ENCODE measurements at places on chromosomes 3 and 15. TPM values are rescaled to one million over a fixed set of nuclear protein-coding genes. Genes with fewer than 3 reads are reported as not detected.

DNA sequence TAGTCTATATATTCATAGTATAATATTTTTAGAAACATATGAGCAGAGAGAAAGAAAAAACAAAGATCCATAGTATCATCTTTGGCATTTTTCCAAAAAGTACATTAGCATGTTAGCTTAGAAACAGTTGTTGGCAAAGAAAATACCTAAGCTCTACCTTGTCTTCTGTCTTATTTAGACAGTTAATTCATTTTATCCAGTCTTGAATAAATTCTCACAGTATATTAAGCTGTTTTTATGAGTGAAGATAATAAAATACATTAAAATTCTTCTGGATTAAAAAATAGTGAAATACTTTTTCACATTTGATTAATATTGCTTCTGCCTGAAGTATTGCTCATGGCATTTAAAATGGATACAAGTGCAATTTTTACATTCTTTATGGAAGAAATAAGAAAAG lies 145.2 kb downstream of the ZIC1 start:
- no peak for DNase-seq

DNA sequence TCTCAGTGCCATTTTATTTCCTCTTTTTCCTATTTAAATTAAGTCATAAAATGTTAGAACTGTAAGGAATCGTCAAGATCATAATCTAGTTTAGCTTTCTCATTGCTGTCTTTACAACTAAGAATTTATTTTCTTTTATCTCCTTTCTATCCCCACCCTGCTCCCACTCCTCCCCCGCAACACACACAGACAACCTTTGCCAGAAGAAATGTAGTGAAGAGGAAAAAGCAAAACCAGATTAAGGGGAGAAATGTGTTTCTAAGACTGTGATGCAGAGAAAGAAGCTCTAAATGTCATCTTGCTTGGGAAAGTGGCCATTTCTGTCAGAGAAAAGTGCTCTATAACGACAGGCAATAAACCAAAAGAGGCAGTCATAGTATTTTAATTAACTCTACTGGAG lies 78.3 kb upstream of the MLF1 start:
- no peak for DNase-seq

DNA sequence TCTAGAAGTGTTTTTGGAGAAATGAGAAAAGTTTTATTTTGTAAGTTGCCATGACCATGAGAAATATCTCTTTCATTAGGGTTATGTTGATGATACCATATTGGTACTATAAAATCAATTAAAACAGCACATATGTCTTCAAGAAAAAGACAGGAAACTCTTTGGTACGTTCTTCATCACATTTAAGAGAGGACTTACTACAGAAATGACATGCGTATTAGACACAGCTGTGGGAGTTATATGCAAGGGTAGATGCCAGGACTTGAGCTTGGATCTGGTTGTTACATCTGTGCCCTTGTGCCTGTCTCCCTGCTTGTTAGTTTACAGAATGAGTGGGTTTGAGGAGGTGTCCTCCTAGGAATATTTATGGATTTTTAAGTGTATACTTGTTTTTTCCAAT lies 103.4 kb upstream of the P2RY1 start:
- DNase-seq = no peak

DNA sequence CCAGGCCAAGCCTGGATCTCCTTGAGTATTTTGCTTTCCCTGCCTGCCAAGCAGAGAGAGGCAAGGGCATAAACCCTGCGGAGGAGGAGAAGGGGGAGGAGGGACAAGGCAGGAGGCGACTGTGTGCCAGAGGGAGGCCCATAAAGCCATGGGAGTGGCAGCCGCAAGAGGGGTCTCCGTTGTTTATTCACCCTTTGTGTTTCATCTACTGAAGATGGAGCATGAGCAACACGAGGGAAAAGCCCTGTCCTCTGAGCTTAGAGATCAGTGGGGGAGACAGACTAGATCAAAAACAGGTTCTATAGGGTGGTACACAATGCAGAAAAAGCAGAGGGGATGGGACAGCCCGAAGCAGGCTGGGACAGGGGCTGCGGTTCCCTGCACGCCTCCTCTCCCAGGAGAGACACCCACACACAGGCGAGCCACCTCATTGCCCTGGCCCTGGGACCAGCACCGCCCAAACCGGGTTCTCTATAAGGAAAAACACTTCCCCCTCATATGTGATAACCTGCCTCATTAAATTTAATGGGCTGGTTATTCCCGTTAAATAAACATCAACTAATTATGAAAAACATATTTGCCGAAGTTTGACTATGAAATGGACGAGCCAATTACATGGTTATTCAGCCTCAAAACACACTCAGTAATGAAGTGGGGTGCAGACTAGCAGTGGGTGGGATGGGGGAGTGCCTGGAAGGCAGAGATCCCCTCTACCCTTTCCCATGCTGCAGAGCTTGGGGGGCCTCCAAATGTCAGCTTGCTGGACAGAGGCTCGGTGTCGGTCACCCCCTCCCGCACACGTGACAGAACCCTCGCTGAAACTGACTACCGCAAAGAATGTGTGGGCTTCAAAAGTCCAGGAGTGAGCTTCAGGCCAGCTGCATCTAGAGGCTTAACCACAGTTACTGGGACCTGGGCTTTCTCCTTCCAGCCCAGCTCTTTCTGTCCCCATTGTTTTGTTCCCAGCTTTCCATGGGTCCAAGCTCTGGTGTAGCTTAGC lies 14.2 kb upstream of the PLXNA1 start:
- no peak for DNase-seq

DNA sequence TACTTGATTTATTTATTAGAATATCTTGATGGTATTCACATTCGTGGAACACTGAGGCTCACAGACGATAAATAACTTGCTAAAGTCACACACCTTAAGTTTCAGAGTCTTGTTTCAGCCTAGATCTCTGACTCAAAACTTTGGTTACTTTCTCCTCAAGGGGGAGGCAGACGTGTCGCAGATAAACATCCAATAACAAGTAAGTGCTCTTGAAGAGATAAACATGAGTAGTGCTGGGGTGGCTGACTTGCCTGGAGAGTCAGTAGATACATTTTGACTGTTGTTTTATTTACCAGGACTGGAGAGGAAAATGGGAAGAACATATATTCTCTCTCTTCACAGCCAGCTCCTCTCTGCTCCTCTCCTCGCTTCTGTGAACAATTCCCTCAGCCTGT lies 31.3 kb downstream of the FBXO45 start:
- DNase-seq = no peak

- DNase-seq = no peak
These were observed 798.8 kb downstream of the OTOL1 start for GRCh38 chr3:162295323-162295983.

Gene FGF7
- not detected for total RNA-seq

Gene MOBP
- total RNA-seq = 0.13 TPM

Gene IQCF5
- total RNA-seq = not detected
